ENCODE measurements at places on chromosomes 1 and 21.

DNA sequence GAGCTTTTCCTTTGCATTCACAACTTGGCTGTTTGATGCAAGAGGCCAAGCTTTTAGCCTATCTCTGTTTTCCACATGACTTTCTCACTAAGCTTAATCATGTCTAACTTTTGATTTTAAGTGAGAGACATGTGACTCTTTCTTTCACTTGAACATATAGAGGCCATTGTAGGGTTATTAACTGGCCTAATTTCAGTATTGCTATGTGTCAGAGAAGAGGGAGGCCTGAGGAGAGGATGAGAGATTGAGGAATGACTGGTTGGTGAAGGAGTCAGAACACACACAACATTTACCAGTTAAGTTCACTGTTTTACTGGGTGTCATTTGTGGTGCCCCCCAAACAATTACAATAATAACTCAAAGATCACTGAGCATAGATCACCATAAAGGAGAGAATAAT is 193.5 kb downstream of the CYYR1 start:
- DNase-seq: no peak

DNA sequence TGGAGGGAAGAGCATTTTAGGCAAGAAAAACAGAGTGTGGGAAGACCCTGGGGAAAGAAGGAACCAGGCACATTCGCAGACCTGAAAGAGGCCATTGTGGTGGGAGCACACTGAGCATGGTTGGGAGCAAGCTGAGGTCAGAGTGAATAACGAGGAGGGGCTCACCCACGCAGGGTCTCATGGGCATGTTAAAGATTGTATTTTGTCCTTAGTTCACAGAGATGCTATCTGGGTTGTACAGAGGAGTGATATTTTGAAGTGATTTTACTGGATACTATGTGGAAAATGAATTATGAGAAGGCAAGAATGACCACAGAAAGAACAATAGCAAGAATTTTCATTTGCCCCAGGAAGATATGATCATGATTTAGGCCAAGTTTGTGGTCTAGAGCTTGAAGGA is 578.3 kb upstream of the NR5A2 start:
- DNase-seq: no peak

GRCh38 chr1:107648071-107648470 is 316.9 kb downstream of the VAV3 start:
- DNase-seq: no peak

DNA sequence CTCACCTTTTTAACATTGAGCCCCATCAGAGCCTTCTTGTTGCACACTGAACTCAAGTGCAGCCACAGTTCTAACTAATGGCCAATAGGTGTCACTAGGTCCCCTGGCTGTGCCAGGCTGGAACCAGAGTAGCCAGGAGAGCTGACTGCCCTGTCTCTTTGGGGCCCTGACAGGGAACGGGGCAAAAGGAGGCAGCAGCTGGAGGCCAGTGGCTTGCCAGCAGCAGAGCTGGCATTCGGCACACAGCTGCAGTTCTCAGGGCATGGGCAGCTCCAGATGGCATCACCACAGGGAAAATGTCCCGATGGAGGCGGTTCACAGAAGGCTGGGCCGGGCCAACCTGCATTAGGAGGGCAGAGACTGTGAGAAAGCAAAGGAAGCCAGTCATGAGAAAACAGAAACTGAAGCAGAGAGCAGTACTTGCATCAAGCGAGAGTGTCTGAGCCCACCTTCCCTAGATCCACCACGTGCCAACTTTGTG is 188.6 kb downstream of the FCRL5 start:
- DNase-seq: no peak

GRCh38 chr1:19130468-19130867 is 79.6 kb downstream of the UBR4 start:
- DNase-seq: no peak

DNA sequence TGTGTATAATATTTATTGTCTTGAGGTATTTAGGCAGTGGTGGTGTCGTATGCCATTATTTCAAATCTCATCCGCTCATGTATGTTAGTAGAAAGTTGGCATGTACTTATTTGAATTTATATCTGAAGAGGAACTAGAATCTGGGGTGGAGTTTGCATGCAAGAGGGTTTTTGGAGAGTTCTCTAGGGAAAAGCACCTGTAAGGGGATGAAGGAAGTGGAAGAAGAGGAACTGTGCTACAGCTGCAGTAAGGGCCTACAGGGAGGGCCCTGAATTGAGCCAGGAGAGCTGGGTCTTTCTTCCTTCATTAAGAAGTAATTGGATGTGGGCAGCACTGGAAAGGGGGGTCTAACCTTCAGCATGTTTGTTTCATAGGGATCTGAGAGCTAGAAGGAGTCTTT is 197.2 kb downstream of the HMCN1 start:
- no peak for DNase-seq

DNA sequence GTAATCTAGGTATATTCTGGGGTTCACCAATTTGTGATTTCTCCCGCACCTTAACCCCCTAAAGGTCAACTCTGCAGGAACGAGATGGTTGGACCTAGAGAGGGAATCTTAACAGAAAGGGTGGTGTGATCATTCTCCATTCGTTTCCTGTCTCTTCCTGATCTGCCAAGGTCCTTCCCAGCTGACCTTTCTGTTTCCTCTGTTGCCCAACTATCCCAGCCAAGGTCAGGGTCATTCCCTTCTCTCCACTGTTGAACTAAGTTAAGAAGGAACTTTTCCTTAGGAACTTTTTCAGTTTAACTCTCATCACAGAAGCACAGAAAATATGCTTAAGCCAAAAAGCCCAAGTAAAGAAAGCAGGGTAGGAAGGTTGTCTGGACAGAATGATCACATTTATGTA is 49.3 kb downstream of the KAZN start:
- no peak for DNase-seq

- no peak for DNase-seq
These were observed 1264.3 kb upstream of the ADGRL2 start for GRCh38 chr1:80536461-80536860.

DNA sequence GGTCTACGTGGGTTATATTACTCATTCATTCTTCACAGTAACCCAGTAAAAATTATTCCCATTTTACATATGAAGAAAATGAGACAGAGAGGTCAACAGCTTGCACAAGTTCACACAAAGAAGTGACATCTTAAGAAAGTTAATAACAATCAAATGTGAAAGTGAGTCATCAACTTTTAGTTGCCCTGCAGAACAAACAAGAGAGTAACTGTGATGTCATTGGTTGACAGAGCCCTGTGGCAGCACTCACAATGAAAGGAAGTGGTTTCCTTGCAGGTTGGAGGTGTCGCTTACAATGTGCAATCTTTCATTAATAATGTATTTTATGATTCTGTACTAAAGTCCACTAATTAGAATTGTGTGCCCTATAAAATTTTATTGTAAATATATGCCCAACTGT is 369.6 kb downstream of the RYR2 start:
- peak; percentile 28 for DNase-seq

- DNase-seq: no peak
These were observed 30.5 kb downstream of the TP53BP2 start for GRCh38 chr1:223815020-223815853.

- DNase-seq: no peak
These were observed 36.6 kb downstream of the LUZP1 start for GRCh38 chr1:23132033-23132432.

DNA sequence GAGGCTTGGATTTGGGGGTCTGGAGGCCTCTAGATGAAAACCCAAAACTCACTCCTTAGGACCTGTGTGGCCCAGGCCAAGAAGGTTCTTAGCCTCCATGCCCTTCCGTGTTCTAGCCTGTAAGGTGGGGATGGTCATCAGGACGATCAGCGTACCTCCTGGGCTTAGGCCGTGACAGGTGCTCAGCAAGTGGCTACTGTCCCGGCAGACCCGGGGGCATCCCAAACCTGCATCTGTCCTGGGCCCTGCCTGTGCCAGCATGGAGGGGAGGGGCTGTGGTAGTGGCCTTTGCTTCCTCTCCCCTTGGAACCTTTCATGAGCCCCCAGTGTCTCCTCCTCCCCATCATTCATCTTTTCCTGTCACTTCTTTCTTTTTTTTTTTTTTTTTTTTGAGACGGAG is 22.7 kb upstream of the TRAPPC10 start:
- DNase-seq: no peak

- no peak for DNase-seq
These were observed 5.5 kb downstream of the PPOX start for GRCh38 chr1:161171696-161172095.

DNA sequence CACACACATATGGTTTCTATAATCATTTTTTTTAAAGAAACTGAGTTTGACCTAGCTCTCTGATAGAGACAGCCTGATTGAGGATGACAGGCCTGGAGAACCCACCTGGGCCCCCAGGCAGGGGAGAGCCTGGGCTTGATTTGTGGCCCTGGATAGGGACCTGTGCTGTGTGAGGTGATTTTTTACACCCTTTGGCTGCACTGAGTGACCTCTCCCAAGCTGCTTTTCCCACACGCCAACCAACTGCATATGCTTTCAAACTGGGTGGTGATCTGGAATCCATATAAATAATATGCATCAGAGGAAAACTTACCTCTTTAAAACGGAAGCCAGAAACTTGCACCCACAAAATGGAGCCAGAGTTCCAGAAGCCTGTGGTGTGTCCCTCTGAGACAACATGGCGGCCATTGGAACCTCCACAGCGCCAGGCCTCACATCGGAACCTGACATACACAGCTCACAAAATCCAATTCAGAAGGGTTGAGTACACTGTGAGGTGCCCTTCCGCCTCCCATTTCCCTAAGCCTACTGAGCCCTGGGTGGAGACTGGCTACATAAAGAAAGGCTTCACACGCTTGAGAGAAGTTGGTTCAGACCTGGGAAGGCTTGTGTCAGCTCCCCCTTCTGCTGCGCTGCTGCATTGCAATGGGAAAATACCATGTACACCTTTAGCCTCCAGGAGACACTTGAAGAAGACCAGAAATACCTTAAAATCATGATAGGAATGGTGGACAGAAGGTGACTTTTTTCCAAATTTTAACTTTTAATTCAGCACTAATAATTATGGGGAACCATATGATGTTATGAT is 160.7 kb downstream of the HHIPL2 start:
- no peak for DNase-seq
